ENCODE measurements at places on chromosomes 12 and 14.

DNA sequence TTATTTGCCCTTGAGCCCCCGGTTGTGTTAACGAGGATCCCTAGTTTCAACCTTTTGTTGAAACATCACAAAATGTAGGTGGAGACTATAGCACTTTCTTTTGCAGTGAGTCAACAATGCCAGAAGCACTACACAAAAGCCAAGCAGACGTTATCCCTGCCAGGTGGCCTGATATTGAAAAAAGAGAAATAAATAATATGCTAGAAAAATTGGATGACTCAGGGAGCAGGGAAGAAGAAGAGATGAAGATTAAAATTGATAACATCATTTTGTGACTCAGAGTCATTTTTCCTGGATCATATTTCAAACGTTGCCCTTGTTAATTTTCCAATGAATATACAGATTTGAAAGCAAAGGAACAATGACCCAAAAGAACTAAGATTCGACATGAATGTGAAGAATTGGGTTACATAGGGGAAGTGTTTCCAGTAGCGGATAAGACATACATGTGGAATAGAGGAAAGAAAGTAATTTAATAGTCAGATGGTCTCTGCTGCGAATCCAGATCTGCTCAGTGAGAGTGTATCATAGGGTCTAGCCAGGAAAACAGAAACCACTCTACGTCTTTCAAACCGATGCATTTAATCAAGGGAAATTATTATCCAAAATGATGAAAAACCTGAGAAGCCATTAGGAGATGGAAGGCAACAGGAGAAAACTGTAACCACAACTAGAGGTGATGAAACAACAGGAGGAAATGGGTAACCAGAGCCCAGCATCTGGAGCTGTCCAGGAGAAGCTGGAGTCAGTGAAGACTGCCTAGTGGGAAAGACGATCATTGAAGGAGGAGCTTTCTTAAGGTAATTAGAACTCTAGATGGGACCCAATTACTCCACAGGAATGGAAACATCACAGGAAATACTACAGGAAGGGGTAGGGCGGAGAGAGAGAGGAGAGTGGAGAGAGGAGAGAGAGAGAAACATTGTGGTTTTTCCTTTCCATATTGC lies 57.9 kb downstream of the RERG start:
- DNase-seq: no peak

GRCh38 chr14:72478471-72478893 lies 415.4 kb downstream of the DPF3 start:
- DNase-seq: no peak

GRCh38 chr12:131825146-131825892 lies 2.9 kb upstream of the MMP17 start:
- no peak for DNase-seq

DNA sequence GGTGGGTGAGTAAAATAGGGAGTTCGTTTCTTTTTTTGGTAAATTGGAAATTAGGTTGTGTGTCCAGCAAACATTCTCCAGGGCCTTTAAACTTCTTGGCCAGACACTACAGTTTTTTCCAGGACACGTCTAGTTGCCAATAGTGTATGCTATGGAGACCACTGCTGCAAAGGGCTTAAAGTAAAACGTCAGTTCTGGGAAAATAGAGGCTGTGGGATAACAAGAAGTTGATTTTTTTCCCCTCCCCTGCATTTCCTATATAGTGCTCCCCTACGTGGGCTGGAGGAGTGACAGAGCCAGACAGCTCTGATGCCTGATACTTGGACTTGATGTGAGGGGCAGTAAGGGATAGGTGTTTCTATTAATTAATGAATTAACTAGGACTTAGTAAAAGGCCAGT lies 2.4 kb downstream of the ACVR1B start:
- no peak for DNase-seq

DNA sequence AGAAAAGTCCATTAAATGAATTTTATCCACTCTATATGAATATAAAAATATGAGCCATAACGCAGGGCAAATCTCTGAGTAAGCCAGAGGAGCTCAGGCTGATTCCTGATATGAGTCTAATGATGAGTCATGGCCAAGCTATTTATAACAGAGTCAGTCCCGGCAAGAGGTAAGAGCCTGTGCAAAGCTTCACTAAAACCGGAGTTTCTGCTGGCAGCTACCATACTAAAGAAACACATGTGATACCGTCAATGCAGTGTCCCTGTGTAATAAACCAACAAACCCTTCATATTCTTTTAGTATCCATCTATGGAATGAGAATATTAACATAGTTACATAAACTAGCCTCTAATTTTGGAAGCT lies 319.4 kb downstream of the KCNC2 start:
- DNase-seq: no peak

GRCh38 chr12:57859121-57859520 lies 12.6 kb upstream of the CTDSP2 start:
- DNase-seq: no peak

GRCh38 chr12:19946550-19946949 lies 421.8 kb upstream of the PDE3A start:
- DNase-seq: no peak

DNA sequence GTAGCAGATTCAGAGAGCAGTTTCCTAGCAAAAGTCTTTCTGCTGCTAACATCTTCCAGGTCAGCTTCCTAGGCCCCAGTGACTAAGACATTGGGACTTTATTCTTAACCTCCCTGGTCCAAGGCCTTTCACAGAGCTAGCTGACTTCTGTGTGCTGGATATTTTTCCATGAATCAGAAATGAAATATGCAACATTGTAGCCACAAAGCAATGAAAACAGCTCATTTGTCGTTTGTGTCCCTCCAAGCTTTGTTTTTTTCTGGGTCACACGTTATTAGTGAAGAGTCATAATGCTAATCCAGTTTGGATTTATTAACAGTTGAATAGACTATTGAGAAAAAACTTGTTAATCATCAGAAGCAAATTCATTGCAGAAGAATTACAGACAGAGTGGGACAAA lies 82.4 kb downstream of the ARF6 start:
- DNase-seq: no peak

- DNase-seq: no peak
Measured at GRCh38 chr14:69582212-69582611, 7.5 kb upstream of the CCDC177 start.

DNA sequence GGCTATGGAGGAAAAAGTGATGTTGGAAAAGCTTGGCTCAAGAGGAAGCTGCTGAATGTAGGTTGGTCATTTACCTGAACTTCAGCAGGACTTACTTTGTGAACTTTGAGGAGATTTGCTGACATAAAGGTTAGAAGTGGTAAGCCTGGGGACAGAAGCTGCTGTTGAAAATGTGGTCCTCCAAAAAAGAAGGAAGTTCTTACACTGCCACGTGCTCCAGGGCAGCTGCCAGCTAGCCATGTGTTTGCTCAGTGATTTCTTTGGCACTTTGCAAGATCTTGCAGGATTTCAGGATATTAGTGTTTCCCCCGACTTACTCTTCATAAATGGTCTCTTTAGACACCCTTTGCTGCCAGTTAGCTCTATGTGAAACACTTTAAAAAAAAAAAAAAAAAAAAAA lies 14.8 kb upstream of the DYRK2 start:
- no peak for DNase-seq

DNA sequence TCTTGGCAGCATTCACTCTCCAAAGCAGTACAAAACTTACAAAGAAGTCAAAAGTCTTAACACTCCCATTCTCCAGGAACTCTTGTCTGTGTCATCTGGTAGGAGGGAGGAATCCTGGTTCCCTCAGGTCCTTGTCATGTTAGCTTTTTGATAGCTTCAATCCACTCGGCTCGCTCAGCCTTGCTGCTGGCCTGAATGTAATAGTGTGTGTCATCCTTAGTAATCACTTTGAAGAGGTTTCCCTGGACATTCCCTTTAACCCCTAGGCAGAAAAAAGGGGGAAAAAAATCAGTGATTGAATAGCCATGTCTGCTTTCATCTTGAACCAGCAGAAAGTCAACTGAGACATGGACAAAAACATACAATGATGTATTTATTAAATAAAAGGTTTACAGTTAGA lies 24.8 kb downstream of the PLEK2 start:
- no peak for DNase-seq

DNA sequence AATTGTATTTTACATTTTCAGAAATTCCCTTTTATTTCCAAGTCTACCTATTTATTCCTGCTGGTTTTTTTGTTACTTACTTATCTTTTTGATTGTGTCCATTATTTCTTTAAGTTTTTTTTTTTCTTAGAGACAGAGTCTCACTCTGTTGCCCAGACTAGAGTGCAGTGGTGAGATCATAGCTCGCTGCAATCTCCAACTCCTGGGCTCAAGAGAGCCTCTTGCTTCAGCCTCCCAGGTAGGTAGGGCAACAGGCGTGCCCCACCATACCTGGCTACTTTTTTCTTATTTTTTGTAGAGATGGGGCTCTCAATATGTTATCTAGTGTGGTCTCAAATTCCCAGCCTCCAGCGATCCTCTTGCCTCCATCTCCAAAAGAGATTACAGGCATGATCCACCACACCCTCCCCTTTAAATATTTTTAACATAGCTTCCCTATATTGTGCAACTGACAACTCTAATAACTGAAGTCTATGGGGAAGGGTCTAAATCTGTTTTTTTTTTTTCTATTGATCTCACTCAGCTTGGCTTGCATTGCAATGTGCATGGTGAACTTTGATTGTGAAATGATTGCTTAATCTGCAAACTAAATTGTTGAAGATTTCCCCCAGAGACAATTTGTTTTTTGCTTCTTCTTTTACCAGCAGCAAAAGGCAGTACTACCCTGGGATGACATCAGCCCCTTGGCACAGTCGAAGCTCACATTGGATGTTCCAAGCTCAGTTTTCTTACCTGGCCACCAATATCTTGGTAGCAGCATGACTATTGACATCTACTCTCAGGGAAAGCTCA lies 25.7 kb upstream of the COCH start:
- no peak for DNase-seq

- DNase-seq: no peak
Measured at GRCh38 chr12:98793121-98793520, 148.0 kb downstream of the APAF1 start.

GRCh38 chr14:57771801-57772200 lies 94.1 kb downstream of the SLC35F4 start:
- DNase-seq: no peak

DNA sequence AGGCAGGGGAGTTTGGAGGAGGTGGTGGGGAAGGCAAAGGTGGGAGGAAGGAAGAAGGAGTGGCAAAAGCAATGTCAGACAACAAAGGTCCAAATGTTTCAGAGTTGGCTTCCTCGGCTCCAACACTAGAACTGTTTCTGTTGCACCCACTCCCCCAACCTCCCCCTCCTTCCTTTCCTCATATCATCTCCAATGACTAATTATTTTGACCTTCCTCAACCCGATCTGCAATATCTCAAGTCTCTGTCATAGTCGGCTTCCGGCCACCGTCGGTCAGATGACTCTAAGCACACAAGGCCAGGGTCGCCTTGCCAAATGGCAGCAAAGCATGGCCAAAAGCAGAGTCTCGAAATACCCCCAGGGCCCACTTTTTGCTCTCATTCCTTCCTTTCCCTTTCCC lies 637.0 kb upstream of the TBX3 start:
- DNase-seq: no peak

- no peak for DNase-seq
Measured at GRCh38 chr12:122035292-122035691, 13.6 kb downstream of the BCL7A start.

DNA sequence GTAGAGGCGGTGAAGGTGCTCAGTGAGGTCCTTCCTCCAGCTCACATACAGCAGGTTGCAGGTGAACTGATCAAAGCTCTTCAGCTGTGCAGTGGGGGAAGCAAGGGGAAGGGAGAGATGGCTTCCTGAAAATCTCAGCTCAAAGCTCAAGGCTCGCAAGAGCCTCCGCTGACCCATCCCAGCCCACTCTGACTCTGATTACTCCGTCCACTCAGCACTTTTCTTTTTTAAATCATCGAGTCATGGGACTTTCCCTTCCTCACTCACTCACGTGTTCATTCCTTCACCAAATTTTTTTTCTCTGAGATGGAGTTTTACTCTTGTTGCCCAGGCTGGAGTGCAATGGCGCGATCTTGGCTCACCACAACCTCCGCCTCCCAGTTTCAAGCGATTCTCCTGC lies 4.7 kb downstream of the ABCD4 start:
- DNase-seq: no peak

DNA sequence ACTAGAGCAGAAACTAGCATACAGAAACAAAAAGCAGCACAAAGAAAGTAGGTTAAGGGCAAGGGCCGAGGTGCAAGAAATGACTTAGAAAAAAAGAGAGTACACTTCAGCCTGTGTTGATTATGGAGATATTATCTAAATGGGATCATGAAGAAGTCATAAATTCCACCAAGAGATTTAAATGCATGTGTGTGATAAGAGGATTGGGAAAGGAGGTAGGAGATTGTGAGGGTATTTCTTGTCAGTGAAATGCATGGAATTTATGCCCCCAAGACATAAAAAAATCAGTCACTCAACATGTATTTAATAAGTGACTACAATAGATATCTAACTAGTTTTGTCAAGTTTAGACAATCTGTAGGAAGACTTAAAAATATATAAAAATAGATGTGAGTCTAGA lies 976.2 kb upstream of the LRFN5 start:
- no peak for DNase-seq

DNA sequence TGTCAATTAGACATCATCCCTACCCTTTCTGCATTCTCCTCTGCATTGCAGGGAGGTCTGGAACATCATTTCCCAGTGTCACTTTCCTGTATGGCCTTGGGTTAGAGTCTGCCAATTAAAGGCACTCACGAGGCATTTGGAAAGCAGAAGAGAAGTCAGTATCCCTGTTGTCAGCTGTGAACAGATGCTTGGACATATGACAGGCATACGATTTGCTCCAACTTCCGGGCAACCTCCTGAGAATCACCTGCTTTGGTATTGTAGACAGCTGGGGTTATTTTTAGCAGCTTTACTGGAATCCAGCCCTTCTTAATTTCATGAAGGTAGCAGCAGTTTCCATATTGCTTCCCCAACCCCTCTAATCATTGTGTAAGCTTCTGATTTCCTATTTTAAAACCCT lies 88.7 kb upstream of the DHRS4 start:
- DNase-seq: no peak

GRCh38 chr14:75441728-75442127 lies 13.9 kb downstream of the JDP2 start:
- DNase-seq: no peak

GRCh38 chr14:82490397-82490796 lies 956.7 kb upstream of the SEL1L start:
- DNase-seq: no peak

GRCh38 chr12:28500373-28501024 lies 310.2 kb downstream of the CCDC91 start:
- no peak for DNase-seq

DNA sequence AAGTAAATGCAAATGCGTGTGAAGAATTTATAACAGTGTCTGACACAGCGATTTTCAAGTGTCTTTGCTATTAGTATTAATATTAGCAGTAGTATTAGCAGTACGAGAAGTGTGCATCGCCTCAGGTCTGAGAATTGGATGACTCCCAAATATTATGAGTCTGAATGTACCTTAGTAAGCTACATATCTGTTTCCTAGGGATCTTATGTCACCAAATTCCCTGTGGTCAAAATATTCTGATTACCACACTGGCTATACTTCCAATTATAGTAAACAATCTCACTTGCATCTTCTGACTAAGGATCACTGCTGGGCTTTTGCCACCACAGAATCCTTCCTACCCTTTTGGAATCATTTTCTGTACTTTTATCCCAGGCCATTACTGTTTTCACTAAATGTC lies 396.0 kb upstream of the MIS18BP1 start:
- DNase-seq: no peak

- no peak for DNase-seq
Measured at GRCh38 chr12:25497021-25497420, 56.1 kb downstream of the LMNTD1 start.

GRCh38 chr14:103606963-103607668 lies 21.9 kb upstream of the KLC1 start:
- peak; percentile 39 for DNase-seq

GRCh38 chr12:72209086-72209485 lies 63.1 kb upstream of the TRHDE start:
- DNase-seq: no peak

Measured in activated gamma-delta T cell (primary cell).